ENCODE measurements at places on chromosomes 7 and 10. TPM values are rescaled to one million over a fixed set of nuclear protein-coding genes. Genes with fewer than 3 reads are reported as not detected.

DNA sequence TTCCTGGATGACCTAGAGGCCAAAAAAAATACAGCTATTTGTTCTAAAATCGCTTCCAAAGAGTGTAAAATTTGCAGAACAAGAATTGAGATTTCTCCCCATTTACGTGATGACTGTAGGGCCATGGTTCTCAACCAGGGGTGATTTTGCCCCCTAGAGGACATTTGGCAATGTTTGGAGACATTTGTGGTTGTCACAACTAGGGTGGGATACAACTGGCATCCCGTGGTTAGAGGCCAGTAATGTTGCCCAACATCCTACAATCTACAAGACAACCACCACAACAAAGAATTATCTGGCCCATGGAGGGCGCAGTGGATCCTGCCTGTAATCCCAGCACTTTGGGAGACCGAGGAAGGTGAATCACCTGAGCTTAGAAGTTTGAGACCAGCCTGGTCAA lies 22.8 kb upstream of the MALSU1 start:
- peaks cover 11% of the 10 kb centered on the region for H3K4me1 ChIP-seq
- no peak overlapping the region for H3K4me3 ChIP-seq
- no peaks in the 10 kb centered on the region for H3K36me3 ChIP-seq
- no peaks in the 10 kb centered on the region for H3K27me3 ChIP-seq
- H3K27ac ChIP-seq = no peak overlapping the region
- no peak for DNase-seq

DNA sequence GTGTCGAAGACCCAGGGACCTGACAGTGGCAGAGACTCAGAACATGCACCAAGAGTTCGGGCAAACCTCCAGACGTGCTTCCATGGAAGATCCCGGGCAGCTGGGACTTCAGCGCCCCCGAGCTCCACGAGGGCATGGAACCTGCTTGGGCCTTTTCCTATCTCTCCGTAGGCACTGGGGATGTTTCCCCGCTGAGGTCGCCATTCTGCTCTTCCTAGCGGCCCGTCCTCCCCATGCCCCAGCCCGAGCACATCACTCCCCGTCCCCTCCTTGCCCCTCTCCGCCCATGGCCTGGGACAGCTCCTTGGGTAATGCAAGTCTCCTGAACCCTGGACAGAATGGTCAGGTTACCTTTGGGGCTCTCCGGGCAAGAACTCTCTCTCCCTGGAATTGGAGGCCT lies 32.3 kb upstream of the SHH start:
- H3K27me3 ChIP-seq = peaks cover 6% of the 10 kb centered on the region
- no peaks in the 10 kb centered on the region for H3K4me1 ChIP-seq
- no peak overlapping the region for H3K27ac ChIP-seq
- H3K36me3 ChIP-seq = no peaks in the 10 kb centered on the region

DNA sequence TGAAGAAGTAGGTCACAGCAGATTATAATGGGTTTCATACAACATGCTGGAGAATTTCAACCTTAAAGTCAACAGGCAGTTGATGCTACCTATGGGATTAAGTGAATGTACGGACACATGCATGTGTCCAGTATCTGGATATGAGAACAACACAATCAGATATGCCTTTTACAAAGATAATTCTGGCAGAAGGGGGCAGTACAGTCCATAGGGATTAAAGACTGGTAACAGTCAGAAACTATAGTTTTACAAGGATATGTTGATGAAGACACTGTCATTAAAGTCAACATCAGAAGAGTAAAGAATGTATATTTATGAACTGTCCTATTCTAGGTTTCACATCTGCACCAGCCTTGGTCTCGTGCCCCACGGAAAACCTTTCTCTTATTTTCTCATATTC lies 41.5 kb downstream of the ANKMY2 start:
- H3K4me3 ChIP-seq = no peak overlapping the region
- H3K27me3 ChIP-seq = no peaks in the 10 kb centered on the region
- no peak for DNase-seq

Gene ABI1
- 20.9 TPM for total RNA-seq
